ENCODE measurements at places on chromosomes 1 and 21. TPM values are rescaled to one million over a fixed set of nuclear protein-coding genes. Genes with fewer than 3 reads are reported as not detected.

GRCh38 chr1:1441002-1441888 lies 5.8 kb downstream of the VWA1 start:
- peak; percentile 83 for DNase-seq

DNA sequence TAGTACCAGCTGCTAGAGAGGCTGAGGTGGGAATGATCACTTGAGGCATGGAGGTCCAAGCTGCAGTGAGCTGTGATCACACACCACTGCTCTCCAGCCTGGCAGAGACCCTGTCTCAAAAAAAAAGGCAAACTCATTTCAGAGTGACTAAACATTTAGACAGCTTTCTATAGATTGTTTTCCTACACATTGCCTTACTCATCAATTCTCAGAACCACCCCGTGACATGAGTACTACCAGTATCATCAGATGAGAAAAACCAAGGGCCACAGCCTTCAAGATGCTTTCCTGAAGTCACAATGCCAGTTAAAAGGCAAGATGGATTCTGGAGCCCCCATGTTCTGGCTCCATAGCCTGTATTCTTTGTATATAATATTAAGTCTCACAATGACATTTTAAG lies 22.4 kb upstream of the SMPDL3B start:
- DNase-seq, result no peak

DNA sequence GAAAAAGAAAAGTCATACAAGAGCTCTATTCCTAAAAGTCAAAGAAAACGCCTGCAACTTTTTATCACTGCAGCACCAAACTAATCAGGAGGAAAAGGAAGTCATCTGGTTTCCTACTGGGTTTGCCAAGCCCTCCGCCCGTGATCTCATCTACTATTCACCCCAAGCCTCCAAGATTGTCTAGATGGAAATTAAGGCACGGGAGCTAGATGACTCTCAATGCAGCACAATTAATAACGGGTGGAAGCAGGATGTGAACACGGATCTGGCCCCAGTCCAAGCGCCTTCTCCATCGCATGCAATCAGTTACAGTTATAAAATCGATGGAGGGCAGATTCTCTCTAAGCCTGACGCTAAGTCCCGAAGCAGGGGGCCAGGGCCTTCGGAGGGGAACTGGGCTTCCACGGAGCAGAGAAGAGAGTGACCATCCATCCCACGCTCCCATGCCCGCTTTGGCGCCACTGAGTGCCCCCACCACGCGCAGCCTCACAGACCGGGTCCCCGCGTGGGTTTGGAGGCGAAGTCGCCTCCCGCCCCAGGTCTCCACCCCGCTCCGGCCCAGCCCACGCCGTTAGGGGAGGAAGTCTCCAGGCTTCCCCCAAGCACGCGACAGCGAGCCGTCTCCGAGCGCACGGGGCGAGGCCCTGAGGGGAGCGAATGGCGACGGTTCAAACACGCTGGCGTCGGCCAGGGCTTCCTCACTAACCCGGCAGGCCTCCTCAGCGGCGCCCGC lies 1.8 kb downstream of the HSF2BP start:
- DNase-seq, result peak; percentile 56

The LCE2B gene
- total RNA-seq, result not detected

DNA sequence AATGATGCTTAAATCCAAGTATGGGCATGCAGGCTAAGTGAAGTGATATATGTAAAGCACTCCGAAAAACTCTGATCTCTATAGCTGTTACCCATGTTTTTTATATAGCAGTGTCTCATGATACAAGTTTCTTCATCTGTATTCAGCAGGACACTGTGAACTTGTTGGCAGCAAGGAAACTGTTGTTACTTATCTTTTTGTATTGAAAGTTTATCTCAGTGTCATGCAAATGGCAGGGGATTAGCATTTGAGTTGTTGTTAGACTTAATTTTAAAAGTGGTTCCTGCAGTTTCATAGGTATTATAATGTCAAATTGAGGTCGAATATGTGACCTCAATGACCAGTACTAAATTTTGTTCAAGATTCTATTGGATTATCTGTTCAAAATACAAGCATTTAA lies 47.9 kb downstream of the NCAM2 start:
- DNase-seq, result no peak

GRCh38 chr1:156286061-156286460 lies 1.9 kb downstream of the TMEM79 start:
- DNase-seq, result no peak

DNA sequence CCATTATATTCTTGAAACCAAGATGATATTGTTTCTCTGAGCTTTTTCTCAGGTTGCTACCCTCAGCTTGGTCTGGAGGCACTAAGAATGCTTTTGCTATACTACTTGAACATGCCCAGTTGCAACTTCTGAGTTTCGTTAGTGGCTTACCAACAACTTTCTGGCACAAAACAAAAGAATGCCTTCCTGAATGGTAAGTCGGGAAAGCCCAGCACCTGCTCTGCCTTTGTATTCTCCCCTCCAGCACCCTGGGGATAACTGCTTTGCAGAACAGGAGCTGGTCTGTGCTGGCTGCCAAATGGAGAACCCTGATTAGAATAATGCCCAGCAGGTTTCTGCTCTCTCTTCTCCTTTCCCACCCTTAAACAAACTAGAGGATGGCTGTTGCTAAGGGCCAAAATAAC lies 149.3 kb downstream of the TGFB2 start:
- DNase-seq, result no peak

DNA sequence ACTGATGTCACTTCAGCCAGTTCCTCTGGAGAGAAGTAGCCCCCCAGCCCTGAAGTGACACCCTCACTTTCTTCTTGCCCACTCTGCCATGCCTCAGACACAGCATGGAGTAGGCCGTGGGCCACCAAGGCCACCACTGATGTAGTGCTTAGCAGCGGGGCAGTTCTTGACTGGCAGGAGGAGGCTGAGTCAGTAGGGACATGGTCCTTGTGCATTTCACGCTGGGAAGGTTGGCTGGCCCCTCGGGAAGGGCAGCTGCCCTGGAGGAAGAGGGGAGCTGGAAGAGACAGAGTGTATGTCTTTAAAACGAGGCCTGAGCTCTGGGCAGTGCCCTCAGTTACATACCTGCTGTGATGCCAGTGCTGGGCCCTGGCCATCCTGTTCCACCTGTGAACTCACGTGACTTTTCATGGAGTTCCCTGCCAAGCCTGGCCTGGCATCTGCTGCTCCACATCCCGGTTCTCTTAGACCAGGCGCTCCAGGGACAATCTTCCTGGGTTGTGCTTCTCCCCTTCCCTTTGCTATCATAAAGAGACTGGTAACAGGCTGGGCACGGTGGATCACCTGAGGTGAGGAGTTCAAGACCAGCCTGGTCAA lies 158.6 kb upstream of the TMEM51 start:
- no peak for DNase-seq

- DNase-seq, result no peak
Observed at GRCh38 chr21:44057055-44057454, 44.9 kb downstream of the TRAPPC10 start.

The CRB1 gene
- 0.60 TPM for total RNA-seq

The TXNIP gene
- total RNA-seq, result 597 TPM

- no peak for DNase-seq
Observed at GRCh38 chr21:45819478-45820170, 161.9 kb upstream of the COL6A1 start.

DNA sequence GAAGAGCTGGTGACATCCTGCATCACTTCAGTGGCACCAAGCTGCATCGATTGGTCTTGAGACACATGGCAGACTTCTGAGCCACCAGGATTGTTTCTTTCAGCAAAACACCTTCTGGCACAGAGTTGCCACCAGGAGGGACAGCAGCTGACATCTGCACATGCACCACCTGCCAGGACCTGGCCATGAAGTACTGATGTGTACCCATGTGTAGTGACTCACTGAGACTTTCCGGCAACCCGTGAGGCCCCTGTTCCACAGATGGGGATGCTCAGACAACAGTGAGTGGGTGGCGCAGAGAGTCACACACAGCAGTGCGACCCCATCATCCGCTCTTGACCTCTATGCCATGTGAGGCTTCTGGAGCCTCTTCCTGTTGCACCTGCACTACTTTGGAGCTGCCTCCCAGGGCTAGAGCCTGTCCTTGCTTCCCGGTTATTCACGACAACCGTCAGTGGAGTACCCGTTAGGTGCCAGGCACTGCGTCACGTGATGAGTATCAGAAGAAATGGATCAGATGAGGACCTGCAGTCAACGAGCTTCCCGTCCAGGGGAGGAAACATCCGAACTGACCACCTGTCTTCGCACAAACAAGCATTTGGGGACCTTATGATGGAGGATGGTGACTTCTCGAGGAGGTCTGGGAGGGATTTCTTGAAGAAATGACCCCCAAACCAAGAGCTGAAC lies 80.5 kb upstream of the VAMP3 start:
- DNase-seq, result no peak

DNA sequence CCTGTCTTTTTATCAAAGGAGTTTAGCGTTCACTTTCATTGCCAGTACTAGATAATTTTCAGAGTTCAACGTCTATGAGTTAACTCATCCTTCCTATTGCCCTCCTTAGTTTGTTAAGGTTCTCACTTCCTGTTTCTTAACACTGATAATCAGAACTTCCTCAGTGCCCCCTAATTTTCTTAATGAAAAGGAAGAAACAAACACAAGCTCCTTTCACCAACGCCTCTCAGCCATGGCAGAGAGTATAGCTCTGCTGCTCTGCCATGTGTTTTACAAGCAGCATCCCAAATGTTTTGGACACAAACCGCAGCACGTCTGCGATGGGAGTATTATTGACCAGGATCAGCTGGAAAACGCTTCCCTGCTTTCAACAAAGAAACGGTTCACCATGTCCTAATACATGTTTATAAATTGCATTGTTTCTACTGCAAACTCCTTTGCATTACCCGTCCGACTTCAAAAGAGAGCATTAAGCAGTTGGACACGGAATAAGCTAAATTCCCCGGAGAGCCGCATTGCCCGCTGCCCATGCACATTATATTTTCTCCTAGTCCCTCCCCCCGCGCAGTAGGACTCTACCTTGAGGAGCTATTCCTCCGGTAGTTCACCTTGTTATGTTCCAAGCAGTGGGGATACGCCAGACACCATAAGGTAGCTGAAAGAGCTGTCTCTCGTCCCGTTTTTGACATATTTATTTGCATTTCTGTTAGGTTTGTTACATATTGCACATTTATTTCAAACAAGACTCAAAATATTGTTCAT lies 561 bp downstream of the OLFM3 start:
- no peak for DNase-seq
